ENCODE measurements at places on chromosomes 6 and 20.

DNA sequence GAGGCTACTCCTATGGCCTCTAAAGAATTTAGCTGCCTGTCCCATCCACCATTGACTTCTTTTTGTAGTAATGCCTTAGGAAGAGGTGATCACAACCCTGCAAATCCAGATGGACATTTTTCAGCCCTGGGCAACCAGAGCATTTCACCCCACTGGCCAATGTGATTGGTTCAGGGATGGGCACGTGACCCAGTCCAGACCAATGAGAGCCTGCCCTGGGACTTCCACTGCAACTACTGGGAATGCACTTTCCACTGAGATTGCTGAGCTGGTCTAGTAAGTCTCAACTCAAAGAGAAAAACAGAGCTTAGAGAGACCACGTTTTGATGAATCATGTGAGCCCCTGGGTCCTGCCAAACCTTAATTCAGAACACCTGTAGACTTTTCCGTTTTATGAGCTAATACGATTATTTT, 8.9 kb upstream of the UBE2V1 start:
- DNase-seq, result no peak

DNA sequence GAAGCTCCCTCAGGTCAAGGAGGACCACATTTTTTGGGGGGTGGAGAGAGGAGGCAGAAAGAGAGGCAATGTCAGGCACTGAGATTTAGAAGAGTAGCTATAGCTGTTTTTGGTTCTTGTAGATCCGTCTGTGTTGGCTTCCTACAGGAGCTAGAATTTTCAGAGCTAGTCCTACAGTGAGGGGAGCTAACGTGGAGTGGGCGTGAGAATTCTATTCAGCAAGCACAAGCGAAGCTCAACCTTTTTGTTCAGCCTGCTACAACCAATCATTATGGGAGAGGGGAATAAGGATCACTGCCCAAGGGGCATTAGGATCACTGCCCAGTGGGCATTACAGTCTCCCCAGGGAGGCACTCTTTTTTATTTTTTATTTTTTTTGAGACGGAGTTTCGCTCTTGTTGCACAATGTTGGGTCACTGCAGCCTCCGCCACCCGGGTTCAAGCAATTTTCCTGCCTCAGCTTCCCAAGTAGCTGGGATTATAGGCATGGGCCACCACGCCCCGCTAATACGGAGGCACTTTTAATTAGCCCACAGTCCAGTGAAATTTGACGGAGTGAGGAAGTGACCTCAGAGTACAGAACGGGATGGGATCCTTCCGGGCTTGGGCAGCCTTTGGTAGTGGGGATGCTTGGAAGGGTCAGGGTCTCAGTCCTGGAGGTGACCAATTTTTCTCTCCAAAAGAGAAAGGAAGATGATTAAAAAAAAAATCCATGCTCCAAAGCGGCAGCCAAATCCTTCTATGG, 1.1 kb upstream of the PANK2 start:
- DNase-seq, result no peak

GRCh38 chr6:64932486-64932885, 774.5 kb downstream of the EYS start:
- no peak for DNase-seq

DNA sequence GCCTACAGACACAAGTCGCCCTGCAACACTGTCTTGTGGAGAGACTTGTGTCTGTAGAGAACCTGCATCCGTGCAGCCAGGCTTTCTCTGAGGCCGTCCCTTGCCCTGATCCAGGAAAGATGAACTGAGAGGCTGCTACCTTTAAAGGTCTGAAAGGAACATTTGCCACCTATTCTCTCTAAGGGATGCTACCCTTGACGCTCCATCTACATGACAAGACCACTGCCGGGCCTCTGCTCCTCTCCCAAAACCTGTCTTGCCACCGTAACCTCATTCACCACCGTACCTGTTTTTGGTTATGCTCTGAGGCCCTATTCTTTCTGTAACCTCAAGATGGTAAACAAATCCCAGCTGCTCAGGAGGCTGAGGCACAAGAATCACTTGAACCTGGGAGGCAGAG, 73.9 kb downstream of the FOXF2 start:
- DNase-seq, result peak; percentile 40

- no peak for DNase-seq
Measured at GRCh38 chr6:113104541-113104940, 752.6 kb upstream of the MARCKS start.

- DNase-seq, result no peak
Measured at GRCh38 chr6:137625808-137626207, 131.6 kb upstream of the OLIG3 start.

GRCh38 chr6:148557796-148558321, 189.0 kb upstream of the UST start:
- no peak for DNase-seq

- DNase-seq, result no peak
Measured at GRCh38 chr6:34656378-34657036, 40.1 kb downstream of the ILRUN start.

Data from iPS DF 19.7 (cell line).